Right kidney (tissue), 9 donors: ENCODE measurements at places on chromosomes 7 and 10.
A peak's percentile ranks its signal among the peaks of the same experiment; 100 is the strongest.

GRCh38 chr7:104820836-104821535 lies 193.0 kb upstream of the KMT2E start:
- DNase-seq, result no peak

GRCh38 chr7:34550996-34551395 lies 107.0 kb upstream of the NPSR1 start:
- no peak for DNase-seq

DNA sequence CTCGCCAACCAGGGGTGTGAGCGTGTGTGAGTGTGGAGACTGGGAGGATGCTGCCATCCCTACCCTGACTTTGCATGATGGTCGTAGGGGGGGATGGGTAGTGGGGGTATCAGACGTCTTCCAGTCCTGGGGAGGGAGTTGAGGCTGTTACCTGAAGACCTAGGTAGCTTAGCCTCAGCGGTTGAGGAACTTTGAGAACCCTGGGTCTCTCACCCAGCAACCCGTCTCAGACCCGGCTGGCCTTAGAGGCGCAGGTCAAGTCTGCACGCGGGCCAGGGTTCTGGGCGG lies 2.7 kb downstream of the SLC4A2 start:
- DNase-seq, result peak; percentile 39

DNA sequence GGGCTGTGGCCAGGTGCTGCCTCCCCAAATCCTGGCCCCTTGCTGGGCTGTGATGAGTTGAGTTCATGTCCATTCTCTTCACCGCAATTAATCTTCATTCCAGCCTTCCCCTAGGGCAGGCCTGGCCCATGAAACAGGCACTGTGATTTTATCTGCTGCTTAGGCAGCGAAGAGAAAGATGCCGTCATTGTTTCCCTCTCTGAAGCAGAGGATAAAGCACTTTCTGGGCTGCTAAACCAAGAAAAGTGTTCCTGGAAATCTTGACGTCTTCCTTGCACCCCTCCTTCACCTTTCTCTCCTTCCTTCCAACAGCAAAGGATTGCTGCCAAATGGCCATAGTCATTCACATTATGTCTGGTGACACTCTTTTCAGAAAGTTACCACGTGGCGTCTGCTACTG lies 265.9 kb downstream of the ZEB1 start:
- no peak for DNase-seq

GRCh38 chr10:5036511-5036910 lies 32.9 kb upstream of the AKR1C2 start:
- DNase-seq, result no peak

GRCh38 chr10:72342911-72343310 lies 11.8 kb downstream of the DNAJB12 start:
- DNase-seq, result no peak

DNA sequence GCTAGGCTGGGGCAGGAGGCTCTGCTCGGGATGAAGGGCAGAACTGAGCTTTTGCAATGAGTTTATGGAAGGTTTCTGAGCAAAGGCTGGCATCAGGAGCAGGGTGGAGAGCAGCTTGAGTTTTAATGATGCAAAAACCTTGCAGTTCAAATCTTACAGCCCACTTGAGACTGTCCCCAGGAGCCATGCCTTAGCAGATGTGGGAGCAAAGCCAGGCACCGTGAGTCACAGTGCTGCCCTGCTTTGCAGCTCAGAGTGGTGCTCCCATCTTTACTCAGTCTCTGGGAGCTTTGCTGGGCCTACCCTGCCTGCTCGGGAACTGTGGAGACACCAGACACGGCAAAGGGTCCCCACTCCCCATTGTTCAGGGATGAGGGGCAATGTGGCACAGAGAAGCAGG lies 122.4 kb upstream of the NPS start:
- no peak for DNase-seq

GRCh38 chr10:5949009-5949759 lies 28.2 kb downstream of the IL15RA start:
- no peak for DNase-seq

- no peak for DNase-seq
Measured at GRCh38 chr7:2475678-2476015, 551 bp downstream of the GRIFIN start.
